ENCODE measurements at places on chromosomes 16 and 17.

- no peak for DNase-seq
Measured at GRCh38 chr17:74737299-74738050, 419 bp downstream of the RAB37 start.

DNA sequence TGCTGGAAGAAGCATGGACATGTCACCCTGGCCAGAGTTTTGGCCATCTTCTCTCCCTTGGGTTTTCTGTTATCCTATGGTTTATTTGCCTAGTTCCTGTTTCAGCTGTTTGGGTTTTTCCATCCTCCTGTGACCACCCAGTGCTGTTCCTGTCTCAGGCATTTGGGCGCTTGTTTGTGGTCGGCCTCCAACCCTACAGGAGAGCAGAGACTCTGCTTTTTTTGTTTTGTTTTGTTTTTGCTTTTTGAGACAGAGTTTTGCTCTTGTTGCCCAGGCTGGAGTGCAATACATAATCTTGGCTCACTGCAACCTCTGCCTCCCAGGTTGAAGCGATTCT is 3.3 kb upstream of the ZC3H7A start:
- no peak for DNase-seq

DNA sequence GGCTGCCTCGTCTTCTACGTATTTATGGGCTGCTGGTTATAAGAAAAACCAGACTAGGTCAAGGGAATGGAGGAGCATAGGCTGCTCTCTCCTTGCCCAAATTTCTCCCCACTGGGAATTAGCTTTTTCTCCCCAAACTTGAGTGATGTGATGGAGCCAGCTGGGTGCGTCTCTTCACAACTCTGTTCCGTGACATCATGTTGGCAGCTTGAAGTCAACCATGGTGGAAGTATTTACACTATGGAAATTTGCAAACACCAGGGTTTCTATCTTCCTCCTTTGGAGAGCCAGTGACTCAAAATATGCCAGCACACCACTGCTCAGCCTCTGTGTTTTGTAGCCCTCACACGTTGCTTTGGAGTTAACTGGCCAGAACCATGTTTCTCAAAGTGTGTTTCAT is 78.1 kb downstream of the OR1D5 start:
- no peak for DNase-seq

DNA sequence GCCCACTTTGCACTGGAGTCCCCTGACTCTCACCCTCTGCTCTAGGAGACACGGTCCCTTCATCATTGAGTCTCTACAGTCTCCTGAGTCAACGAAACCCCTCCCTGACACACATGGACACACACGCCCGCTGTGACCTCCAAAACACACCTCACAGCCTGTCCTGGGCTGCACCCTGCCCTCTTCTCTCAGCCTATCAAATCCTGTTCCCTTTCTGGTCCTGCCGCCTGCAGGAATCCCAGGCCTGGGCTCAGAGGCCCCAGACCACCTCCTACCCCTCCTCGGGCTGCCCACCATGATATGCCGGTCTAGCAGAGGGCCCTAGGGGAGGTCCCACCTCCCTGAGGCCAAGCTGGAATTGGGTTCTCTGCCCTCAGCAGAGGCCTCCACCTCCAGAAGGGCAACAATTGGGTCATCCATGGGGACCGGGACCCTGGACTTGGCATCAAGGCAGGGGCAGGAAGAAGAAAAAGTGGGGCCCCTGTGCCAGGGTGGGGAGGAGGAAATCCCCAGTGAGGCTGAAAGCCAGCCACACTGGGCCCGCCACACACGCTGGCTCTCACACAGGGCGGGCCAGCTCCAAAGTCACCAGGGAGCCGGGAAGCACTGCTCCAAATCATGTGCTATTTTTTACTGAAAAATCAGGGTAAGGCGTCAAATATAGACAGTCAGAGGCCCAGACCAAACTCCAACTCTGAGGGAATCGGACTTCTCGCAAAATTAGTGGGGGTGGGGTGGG is 3.4 kb downstream of the PPP1R9B start:
- DNase-seq: no peak

DNA sequence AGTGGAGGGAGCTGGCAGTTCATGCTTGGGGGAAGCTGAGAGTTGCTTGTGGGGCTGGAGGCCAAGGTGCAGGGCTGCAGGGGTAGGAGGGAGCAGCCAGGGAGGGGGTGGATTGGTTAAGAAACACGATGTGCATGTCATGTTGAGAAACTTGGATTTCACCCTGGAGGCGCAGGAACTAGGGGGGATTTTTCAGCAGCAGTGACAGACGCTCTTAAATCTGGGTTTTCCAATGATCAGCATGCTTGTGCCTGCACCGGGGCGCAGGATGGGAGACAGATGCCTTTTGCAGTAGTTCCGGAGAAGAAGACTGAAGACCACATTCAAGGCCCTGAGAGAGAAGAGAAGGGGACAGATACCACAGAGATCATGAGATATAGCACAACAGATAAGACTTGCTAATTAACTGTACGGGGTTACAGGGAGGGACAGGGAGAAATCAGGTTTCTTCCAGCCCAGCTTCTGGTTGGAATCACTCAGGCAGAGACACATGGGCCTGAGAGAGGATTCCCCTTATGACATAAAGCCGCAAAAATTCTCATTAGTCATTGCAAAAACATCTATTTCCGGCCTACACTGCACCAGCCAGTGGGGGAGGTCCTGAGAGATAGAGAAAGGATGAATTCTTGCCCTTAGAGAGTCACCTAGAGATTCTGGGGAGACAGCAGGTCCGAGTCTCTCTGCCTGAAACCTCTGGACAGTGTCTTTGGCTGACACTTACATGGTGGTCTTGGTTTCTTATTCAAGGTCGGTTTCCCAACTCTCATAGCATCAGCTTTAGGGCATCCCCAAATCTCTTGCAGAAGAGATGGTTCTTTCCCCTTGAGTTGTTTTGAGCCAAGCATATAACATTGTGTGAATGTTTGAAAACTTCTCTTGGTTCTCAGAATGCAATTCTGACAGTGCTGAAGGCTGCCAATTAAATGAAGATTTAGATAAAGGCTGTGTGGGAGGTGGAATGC is 27.1 kb downstream of the CDH13 start:
- DNase-seq: no peak

DNA sequence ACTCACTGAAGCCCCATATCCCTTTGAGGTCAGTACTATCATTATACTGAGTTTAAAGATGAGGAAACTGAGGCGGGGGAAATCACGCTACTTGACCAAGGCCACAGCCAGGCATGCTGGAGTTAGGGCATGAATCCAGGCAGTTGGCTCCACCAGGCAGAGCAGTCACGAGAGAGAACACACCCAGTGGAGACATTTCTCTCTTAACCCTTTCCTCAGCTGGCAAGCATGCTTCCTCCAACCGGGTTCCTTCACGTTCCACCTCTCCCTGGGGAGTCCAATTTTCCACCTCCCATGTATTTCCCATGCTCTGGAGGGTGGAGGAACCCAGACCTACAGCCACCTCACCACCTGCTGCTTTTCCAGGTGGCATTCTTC is 32.8 kb downstream of the VAC14 start:
- DNase-seq: no peak

- DNase-seq: no peak
Measured at GRCh38 chr16:11076259-11077018, 132.1 kb downstream of the CLEC16A start.

DNA sequence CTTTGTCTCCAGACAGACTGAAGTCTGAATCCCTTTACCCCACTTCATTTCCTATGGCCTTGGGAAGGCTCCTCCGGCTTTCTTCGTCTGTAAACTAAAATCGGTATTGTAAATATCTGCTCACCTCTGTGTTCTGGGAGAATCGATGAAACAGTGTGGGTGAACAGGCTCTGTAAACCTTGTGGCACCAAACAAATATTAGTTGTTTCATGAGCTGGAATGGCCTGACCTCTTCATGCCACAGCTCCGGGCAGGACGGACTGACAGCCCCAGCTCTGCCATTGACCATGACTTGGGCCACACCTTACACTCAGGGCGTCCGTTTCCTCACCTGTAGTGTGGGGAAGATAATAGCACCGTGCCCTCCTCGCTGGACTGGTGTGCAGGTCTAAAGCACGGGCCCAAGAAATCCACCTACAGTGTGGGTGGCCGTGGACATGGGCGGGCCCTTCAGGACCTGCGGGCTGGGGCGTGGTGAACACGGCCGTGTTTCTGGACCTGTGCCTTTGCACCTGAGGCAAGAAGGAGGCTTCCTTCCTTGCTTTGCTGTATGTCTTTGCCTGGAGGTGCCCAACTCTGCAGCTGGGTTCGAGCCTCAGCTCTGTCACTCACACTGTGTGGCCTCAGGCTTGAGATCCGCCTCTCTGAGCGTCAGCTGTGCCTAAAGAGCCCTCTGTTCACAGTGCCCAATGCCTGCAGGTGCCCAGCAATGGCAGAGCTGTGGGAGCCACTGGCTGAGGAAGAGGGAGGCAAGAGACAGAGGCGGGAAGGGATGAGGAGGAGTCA is 6.1 kb upstream of the OSGIN1 start:
- DNase-seq: no peak

DNA sequence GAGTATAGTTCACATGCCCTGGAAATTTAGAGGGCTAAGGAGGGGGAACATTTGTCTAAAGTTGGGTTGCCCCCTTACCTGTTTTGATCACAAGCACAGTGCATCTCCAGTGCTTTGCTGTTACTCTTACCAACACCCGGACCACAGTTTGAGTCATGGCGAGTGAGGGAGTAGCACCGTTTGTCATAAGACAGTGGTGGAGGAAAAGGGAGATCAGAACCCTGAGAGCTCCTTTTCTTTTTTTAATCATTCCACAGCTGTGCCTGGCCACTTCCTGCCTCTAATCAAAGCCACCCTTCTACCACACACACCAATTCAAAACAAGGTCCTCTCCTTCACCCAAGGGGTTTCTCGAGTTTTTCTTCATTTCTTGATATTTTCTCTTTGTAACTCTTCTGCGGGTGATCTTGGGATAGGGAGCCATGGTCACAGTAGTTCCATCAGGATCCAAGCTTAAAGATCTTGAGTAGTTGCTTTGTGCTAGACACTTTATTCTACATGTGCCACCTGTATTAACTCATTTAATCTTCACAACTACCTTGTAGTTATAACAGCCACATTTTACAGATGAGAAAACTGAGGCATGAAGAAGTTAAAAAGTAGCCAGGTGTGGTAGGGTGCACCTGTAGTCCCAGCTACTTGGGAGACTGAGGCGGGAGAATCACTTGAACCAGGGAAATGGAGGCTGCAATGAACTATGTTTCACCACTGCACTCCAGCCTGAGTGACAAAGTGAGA is 5.0 kb upstream of the MYL4 start:
- DNase-seq: no peak

GRCh38 chr17:8939496-8940334 is 25.8 kb downstream of the PIK3R5 start:
- no peak for DNase-seq

- DNase-seq: no peak
Measured at GRCh38 chr17:74975943-74976342, 3.4 kb upstream of the HID1 start.

GRCh38 chr16:26344240-26344776 is 652.5 kb downstream of the HS3ST4 start:
- DNase-seq: no peak

- DNase-seq: no peak
Measured at GRCh38 chr16:5607169-5607568, 509.6 kb upstream of the EEF2KMT start.
